Stimulated activated CD8-positive, alpha-beta memory T cell treated with anti-CD3 and anti-CD28 coated beads, Interleukin-4, amount 100 ng/mL, for 24 hours (primary cell): ENCODE measurements at places on chromosomes 12 and 14.

DNA sequence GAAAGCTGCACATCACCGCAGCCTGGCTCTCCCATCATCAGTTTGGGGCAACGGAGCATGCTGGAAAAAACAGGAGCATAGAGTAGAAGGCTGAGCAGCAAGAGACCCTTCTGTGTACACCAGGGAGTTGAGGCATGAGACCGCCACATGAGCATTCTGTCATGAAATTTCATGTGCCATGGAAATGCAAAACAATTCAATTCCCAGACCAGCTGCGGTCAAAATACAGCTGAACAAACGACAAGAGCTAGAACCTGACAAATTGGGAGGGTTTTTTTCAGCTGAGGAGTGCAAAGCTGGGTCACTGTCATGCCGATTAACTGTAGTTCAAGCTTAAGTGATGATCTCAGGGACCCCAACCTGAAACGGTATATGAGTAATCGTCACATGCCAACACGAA, 37.1 kb downstream of the TMEM30B start:
- DNase-seq, result no peak

GRCh38 chr14:95361373-95362137, 41.8 kb upstream of the CLMN start:
- peak; percentile 11 for DNase-seq

DNA sequence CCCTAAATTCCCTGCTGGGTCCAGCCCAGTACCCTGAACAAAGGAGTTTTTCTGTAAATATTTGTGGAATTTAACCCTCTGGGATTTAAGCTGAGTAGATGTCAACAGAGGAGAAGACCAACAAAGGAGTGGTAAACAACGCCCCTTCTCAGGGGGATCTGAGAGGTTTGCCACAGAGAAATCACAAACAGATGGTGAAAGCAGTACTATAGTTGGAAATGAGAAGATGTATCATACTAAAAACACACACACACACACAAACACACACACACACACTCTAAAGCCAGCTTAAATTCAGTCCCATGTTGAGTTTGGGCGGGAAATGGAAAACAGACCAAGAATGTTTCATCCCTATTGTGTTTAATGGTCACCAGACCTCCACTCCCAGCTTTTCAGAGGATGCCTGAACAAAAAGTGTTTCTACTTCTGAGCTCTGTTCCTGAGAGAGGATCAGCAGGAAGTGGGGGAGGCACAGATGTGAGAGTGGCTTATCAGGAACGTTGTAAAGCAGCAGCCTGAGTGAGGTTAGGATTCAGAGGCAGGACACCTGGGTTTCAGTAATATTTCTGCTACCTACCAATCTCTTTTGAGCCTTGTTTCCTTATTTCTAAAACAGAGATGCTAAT, 3.2 kb downstream of the BIN2 start:
- DNase-seq, result no peak

GRCh38 chr14:76292561-76292960, 83.4 kb upstream of the ESRRB start:
- DNase-seq, result no peak

DNA sequence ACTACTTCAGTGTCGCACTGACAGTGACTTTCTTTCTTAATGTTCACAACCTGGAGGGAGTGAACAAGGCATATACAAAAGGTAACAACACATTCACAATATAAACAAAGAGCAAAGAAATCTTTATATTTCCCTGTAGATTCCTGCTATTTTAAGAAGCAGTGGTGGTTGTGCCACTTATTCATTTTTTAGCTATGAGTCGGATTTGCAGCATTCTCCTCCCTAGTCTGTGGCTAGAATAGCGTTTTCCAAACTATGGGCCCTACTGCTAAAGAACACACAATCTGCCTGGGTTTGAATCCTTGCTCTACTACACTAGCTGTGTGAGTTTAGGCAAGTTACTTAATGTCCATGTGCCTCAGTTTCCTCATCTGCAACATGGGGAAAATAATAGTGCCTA, 18.6 kb upstream of the MDM1 start:
- no peak for DNase-seq

GRCh38 chr12:6189028-6189427, 11.2 kb upstream of the CD9 start:
- no peak for DNase-seq

GRCh38 chr14:97074456-97074855, 277.3 kb downstream of the VRK1 start:
- DNase-seq, result no peak

DNA sequence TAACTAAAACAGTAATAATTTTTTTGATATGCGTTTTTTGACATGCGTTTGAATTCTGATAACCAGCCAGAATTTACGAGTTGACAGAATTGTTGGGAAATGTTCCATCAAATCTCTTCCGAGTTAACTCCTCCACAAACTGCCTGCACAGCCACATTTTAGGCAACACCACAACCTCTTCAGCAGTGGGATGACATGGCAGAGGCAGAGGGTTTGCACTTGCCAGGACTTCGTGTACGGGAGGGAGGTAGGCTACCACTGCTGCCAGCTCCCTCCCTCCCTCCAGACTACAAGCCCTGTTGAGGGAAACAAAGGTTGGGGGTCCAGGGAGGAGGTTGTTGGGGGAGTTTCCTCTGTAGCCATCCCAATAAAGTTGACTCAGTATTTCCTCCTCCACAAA, 14.5 kb upstream of the ACTR6 start:
- DNase-seq, result no peak

GRCh38 chr14:32453857-32454810, 125.0 kb downstream of the AKAP6 start:
- no peak for DNase-seq

DNA sequence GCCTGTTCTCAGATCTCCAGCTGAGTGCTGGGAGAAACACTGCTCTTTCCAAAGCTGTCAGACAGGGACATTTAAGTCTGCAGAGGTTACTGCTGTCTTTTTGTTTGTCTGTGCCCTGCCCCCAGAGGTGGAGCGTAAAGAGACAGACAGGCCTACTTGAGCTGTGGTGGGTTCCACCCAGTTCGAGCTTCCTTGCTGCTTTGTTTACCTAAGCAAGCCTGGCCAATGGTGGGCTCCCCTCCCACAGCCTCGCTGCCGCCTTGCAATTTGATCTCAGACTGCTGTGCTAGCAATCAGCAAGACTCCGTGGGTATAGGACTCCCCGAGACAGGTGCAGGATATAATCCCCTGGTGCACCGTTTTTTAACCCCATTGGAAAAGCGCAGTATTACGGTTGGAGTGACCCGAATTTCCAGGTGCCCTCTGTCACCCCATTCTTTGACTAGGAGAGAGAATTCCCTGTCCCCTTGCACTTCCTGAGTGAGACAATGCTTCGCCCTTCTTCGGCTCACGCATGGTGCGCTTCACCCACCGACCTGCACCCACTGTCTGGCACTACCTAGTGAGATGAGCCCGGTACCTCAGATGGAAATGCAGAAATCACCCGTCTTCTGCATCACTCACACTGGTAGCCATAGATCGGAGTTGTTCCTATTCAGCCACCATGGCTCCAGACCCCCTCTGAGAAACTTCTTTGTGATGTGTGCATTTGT, 650.3 kb upstream of the ALG10B start:
- no peak for DNase-seq

GRCh38 chr14:68157971-68158371, 338.4 kb downstream of the RAD51B start:
- DNase-seq, result no peak
